ENCODE measurements at places on chromosomes 2 and 18.

DNA sequence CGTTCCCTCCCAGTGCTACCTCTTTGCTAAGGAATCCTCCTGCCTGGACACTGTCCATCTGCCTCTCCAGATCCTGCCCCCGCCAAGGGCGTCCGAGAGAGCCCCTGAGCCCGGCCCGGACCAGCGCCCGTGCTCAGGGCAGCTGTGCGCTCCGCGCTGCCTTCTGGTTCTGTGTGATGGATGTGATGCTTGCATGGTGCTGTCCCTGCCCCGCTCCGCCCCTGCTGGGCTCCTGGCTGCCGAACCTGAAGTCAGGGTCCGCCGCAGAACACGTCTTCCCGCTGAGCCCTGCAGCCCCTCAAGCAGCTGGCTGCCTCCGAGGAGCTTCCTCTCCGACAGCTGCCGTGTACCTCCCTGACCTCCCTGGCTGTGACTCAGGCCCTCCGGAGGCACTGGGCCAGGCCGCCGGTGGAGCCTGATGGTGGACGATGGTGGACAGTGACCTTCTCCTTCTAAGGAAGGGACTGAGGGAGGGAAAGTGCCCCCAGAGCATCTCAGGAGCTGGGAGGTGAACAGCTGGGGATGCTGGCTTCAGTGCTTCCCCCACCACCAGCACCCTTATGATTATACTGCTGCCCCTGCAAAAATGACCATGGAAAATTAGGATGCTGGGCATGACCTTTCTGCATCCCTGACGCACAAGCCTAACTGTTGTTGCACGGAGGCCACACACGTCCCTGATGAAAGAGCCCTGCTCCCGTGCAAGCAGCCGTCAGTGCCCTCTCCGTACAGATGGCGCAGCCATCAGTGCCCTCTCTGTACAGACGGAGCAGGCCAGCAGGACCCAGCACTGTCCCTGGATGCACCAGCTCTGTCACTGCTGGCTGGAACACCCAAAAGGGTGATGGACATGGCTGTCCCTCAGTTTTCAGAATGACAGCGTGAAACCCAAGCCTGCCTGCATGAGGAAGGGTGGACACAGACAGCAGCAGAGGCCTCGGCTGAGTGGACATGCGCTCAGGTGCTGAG lies 99.3 kb downstream of the TPO start:
- no peak for DNase-seq

GRCh38 chr18:62152844-62153243 lies 34.0 kb downstream of the PIGN start:
- DNase-seq = no peak

GRCh38 chr2:215850380-215850779 lies 163.0 kb downstream of the MREG start:
- DNase-seq = no peak

DNA sequence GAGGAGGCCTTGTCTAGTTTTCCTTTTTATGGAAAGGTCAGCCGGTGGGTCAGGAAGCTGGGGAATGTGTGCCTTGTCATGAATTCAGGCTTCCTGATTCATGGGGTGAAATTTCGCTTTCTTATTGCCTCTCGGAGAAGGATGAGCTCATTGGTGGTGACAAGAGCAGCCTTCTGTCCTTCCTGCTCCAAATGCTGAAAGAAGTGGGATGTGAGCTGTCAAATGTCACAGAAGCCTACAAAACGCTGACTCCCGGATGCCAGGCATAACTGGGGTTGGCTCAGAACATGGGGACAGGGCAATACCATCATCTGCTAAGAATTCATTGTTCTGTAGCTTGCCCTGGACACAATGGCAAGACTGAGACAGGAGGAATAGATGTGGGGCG lies 55.8 kb upstream of the FAM136A start:
- DNase-seq = no peak

DNA sequence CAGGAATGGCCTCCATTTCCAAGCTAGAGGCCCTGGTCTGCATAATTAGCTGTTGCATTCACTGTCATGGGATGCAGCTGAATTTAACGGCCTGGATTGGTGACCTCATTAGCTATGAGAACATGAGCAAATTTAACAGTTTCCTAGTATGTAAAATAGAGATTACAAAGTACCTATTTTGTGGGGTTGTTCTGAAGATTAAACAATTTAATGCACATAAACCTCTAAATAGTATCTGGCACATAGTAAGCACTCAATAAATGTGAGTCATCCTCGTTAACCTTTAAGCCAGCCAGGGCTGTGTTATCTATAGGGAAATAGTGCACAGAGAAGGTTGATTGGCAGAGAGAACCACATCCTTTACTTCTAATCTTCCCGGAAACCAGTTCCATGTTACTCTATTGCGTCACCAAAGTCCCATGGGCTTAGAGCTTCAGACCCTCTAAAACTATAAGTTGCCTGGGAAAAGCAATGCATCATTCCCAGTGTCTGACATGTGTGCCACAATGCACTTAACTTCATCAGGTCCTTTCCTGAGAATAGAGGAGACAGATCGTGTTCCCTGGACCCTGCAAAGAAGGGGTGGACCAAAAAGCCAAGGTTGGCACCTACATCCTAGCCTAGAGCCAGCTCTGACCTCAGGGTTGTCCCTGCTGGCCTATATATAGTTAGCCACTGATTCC lies 196.5 kb downstream of the LNPK start:
- DNase-seq = no peak

DNA sequence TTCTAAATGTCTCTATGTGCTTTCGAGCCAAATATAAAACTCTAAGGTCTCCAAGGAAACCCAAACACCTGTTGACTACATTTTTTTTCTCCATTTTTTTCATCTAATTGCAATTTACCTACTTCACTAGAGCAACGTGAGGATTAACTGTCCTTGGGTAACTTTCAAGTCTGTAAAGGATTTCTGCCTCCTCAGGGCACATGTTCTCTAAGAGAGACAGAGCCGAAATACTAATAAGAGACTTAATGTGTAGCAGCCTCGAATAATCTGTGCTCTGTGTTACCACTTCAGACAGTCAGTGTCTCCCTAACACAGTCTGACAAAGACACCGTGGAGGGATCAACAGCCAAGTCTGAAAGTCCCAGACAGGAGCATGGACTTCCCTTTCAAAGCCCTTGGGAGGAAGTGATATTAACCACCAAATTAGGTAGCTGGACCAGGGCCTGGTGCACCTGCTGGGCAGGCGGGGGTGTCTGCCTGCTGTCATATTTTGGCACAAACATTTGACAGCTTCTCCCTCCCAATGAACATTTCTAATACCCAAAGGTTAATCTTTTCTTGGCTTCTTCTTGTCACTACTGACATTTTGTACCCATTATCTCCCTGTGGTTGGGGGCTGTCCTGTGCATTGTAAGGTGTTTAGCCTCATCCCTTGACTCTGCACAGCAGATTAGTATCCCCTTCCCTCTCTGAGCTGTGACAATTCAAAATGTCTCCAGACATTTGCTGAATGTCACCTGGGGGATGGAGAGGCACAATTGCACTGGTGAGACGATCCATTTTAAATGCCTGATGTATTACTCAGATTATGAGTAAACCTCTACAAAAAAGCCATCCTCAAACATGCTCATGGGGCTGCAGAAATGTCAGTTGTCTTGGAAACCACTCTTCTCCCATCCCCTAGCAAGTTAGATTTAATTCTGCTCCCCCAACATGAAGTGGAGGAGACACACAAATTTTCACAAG lies 45.7 kb upstream of the LYPD1 start:
- no peak for DNase-seq

DNA sequence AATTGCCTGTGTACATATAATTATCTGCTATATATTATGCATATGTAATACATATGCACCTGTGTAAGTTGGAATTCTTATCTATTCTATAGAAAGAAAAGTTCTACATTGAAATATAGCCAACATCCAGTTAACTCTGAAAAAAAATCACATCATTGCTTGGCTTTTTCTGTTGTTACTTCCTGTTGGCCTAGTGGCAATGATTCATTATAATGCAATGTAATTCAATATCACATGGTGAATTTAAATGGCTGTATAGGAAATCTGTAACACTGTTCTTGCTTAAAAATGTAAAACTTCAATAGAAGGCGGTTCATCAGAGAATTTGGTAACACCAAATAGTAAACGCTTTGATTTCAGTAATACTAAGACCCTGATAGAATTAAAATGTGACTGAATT lies 44.5 kb upstream of the MAP4K3 start:
- DNase-seq = no peak

GRCh38 chr2:130373808-130374365 lies 18.0 kb downstream of the PTPN18 start:
- DNase-seq = no peak

DNA sequence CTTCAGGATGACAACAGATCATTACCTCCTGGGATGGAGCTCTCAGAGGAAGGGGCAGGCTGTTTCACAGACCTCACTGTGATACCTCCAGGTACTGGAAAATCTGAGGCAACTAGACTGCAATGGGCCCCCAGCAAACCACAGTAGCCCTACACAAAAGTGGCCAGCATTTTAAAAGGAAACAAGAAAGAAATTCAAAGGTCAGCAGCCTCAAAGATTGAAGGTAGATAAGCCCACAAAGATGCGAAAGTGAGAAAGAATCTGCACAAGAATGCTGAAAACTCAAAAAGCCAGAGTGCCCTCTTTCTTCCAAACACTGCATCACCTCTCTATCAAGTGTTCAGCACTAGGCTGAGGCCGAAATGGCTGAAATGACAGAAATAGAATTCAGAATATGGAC lies 499.5 kb upstream of the CHAC2 start:
- no peak for DNase-seq

DNA sequence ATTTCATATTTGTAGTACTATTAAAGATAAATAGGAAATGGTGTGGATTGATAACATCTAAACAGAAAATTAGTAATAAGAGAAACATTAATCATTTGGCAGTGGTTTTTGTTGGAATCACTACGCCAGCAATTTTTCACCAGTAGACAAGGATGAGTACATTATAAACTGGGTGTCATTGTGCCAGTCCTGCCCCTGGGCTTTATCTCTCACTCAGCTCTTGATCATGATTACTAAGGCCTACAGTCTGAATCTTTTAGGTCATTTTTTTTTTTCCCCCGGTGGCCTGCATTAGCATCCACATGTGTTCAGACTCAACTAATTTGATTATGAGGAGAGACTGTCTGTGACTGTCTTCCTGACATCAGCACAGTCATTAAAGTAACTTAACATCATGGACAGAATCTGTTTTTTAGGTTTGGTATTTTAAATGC lies 16.2 kb downstream of the GULP1 start:
- no peak for DNase-seq

DNA sequence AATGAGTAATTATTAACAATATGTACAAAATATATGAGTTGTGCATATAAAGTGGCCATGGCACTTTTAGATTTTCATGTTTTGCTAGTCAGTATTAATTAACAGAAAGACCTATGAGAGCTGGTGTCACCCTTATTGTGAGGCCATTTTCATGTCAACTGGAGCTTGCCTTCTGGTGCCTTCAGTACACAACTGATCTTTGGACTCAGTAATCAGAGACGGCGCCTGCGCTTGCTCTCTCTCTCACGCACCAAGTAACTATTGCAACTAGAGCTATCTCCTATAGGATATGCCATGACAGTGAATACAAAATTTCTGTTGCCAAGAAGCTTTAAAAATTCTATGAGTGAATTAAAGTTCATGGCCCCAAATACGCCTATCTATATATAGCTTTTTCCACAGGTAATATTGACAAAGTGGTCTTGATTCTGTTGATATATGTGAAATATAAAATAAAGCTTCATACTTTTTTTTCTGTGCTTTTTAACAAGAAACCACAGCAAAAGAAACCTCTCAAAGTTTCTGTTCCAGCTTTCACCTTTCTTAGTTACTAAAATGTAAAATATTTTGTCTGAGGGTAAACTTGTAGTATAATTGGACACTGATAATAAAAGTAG lies 2.9 kb downstream of the SERTAD2 start:
- DNase-seq = no peak

DNA sequence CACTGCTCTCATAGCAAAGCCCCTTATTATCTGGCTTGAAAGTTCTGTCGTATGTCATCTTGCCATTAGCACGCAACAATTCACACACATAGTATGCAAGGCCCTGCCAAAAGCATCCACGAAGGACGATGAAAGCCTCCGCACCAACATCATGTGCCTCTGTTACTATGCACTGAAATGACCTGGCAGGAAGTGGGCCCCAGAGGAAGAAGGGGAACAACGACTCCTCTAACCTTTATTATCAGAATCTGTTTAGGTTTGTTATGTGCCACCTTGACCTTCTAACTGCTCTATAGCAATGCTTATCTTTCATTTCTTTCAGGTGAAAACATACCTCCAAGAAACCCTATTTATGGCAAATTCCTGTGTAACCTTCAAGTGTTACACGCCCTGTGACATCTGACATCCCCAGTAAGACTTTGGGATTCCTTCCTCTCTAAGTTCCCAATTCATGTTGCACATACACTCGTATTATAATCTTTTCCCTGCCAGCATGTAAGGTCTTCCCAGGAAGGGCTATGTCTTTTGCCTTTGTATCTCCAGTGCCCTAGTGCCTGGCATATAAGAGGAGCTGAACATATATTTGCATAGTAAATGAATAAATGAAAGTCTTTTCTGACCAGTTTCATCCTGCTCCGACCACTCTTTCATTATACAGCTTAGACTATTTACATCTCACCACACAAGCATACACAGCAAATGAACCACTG lies 7.0 kb upstream of the NDUFV2 start:
- no peak for DNase-seq

All from tibial nerve (tissue), 4 donors.